ENCODE measurements at places on chromosomes 2 and 18. TPM values are rescaled to one million over a fixed set of nuclear protein-coding genes. Genes with fewer than 3 reads are reported as not detected.

DNA sequence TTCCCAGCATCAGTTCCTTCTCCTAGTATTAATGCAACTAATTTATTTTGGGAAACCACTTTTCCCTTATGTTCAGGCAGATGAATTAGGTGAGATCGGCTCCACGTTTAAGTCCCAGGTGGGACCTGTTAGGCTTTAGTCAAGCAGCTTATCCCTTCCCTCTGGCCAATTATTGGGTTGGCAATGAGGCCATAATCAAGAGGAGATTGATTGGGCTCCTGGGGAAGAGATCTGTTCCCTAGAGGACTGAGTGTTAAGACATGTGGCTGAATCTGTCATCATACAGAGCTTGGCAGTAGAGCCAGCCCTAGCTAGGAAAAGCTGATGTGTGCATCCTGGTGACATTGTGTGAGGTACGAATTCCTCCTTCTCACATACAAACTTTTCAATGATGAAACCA is 104.4 kb downstream of the PTH2R start:
- no peaks in the 10 kb centered on the region for H3K27me3 ChIP-seq
- no peak for DNase-seq

DNA sequence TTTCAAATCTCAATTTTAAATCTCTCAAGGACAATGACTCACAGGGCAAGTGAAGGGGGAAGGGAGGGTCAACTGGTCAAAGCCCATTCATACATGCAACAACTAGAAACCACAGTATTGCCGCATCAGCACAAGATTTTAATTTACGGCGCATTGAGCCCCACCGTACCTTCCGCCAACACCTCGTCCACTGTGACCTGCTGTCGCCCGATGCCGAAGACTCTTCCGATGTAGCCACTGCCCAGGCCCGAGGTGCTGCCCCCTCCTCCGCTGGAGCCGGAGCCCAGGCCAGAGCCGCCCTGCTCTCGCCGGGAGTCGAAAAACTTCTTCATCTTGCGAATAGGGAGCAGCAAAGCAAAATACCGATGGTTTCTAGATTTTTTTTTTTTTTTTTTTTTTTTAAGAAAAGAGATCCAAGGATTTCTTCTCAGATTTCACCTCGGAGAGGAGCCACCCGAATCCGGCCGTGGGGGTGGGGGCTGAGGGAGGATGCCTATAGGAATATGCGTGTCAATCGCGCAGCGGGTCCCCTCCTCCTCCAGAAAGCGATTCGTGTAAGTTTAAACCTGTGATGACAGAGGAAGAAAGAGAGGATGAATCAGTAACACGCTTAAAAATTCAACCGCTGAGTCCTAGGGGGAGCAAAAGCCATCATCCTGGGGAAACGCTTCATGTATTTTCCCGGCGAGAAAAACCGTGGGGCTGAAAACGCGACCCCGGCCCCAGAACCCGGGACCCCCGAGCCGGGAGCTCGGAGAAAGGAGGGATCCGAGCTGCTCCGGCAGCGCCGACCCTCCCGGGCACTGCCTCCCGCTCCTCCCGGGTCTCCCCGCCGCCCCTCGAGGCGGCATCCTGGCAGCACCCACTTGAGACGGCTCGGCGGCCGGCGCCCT is 584 bp downstream of the AAK1 start:
- H3K4me3 ChIP-seq, result peak overlapping the region; percentile 94
- peaks cover 38% of the 10 kb centered on the region for H3K36me3 ChIP-seq
- no peaks in the 10 kb centered on the region for H3K27me3 ChIP-seq
- H3K4me1 ChIP-seq, result peaks cover 54% of the 10 kb centered on the region
- peak overlapping the region; percentile 75 for H3K27ac ChIP-seq
- DNase-seq, result peak; percentile 39

DNA sequence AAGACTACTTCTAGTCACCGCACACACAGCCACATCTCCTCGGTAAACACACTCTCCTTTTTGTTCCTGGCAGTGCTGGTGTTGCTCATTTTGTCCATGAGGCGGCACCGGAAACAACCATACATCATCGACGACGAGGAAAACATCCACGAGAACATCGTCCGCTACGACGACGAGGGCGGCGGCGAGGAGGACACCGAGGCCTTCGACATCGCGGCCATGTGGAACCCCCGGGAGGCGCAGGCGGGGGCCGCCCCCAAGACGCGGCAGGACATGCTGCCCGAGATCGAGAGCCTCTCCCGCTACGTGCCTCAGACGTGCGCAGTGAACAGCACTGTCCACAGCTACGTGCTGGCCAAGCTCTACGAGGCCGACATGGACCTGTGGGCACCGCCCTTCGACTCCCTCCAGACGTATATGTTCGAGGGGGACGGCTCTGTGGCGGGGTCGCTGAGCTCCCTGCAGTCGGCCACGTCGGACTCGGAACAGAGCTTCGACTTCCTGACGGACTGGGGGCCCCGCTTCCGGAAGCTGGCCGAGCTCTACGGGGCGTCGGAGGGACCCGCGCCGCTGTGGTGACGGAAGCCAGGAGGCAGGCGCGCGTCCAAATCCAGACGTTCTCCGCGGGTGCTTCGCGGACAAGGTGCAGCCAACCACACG is 221.0 kb downstream of the CDH20 start:
- DNase-seq, result no peak
- no peaks in the 10 kb centered on the region for H3K27me3 ChIP-seq
- no peaks in the 10 kb centered on the region for H3K36me3 ChIP-seq

- H3K27ac ChIP-seq, result no peak overlapping the region
- no peak for DNase-seq
- peaks cover 10% of the 10 kb centered on the region for H3K4me1 ChIP-seq
- no peaks in the 10 kb centered on the region for H3K27me3 ChIP-seq
- H3K4me3 ChIP-seq, result no peak overlapping the region
These were observed 113.7 kb upstream of the SPRED2 start for GRCh38 chr2:65545837-65546805.

The CCDC142 gene
- total RNA-seq, result 29.9 TPM

The TUBA3E gene
- not detected for total RNA-seq

- H3K4me1 ChIP-seq, result peaks cover 23% of the 10 kb centered on the region
- H3K4me3 ChIP-seq, result peak overlapping the region; percentile 9
- DNase-seq, result no peak
- H3K36me3 ChIP-seq, result peaks cover 11% of the 10 kb centered on the region
These were observed 59.6 kb downstream of the ITGB6 start for GRCh38 chr2:160140471-160140870.

The PAIP2B gene
- 4.0 TPM for total RNA-seq

DNA sequence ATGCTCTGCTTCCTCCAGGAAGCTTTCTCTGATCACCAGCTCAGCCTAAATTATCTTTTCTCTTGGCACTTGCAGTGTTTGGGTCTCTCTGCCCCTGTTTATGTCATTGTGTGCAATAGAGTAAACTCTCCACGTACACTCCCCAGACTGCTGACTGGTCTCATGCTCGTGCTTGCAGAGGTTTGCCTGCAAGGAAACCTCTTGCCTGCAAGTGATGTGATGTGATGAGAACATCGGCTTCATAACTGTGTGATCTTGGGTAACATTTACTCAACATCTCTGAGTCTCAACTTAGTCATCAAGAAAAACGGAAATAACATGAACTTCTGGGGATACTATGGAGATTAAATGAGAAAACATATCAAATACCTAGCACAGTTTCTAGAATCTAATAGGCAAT is 92.3 kb downstream of the BIN1 start:
- H3K4me3 ChIP-seq, result no peak overlapping the region
- no peak overlapping the region for H3K27ac ChIP-seq
- H3K27me3 ChIP-seq, result peaks cover 63% of the 10 kb centered on the region
- DNase-seq, result no peak

The POTEJ gene
- not detected for total RNA-seq

- H3K36me3 ChIP-seq, result no peaks in the 10 kb centered on the region
- no peak for DNase-seq
- peaks cover 87% of the 10 kb centered on the region for H3K27me3 ChIP-seq
- H3K4me1 ChIP-seq, result no peaks in the 10 kb centered on the region
- H3K27ac ChIP-seq, result no peak overlapping the region
- H3K4me3 ChIP-seq, result no peak overlapping the region
These were observed 224.0 kb downstream of the AFF3 start for GRCh38 chr2:99918389-99918788.

DNA sequence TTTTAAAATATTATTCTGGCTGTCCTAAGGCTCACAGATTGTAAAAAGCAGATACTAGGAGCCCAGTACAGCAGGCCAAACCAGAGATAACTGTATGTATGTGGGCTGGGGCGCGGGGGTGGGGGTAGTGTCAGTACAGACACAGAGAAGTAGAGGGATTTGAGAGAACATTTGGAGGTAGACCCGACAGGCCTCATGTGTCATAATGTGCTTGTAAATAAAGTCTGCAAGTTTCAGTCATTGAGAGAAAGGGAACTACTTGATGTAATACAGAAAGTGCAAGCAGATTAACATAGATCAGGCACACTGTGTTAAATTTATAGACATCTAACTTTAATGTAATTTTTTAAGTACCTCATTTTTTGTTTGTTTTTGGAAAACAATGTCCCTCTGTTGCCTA is 7.4 kb upstream of the POLI start:
- no peaks in the 10 kb centered on the region for H3K36me3 ChIP-seq
- no peaks in the 10 kb centered on the region for H3K27me3 ChIP-seq
- DNase-seq, result no peak
- peaks cover 8% of the 10 kb centered on the region for H3K4me1 ChIP-seq
- no peak overlapping the region for H3K4me3 ChIP-seq

DNA sequence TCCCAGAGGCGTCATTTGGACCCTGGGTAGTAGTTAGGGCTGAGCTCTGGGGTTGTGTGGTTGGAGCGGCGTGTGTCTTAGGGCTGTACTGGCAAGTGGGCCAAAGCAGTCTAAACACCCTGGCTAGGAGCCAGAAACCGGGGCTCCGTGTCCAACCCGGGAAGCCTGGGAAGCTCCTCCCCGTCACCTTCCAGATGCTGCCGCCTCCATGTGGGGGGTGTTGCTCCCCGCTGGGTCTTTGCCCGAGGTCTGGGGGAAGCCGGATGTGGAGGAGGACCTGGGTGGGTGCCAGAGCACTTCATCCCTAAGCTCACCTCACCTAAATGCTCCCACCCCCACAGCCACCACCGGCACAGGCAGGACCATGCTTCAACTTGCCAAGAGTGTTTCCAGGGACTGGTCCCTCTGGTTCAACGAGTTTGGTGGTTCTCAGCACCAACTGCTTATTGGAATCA is 25.4 kb downstream of the TET3 start:
- H3K27me3 ChIP-seq, result no peaks in the 10 kb centered on the region
- H3K4me1 ChIP-seq, result peaks cover 24% of the 10 kb centered on the region
- DNase-seq, result peak; percentile 90
- peak overlapping the region; percentile 74 for H3K27ac ChIP-seq

- no peak overlapping the region for H3K27ac ChIP-seq
- no peak overlapping the region for H3K4me3 ChIP-seq
- no peaks in the 10 kb centered on the region for H3K36me3 ChIP-seq
- H3K27me3 ChIP-seq, result peaks cover 28% of the 10 kb centered on the region
- no peak for DNase-seq
These were observed 32.9 kb upstream of the PDCL3 start for GRCh38 chr2:100529900-100530299.

- no peaks in the 10 kb centered on the region for H3K27me3 ChIP-seq
- no peak overlapping the region for H3K27ac ChIP-seq
- H3K4me3 ChIP-seq, result no peak overlapping the region
- no peaks in the 10 kb centered on the region for H3K36me3 ChIP-seq
- no peak for DNase-seq
- H3K4me1 ChIP-seq, result no peaks in the 10 kb centered on the region
These were observed 843.2 kb downstream of the LRRTM4 start for GRCh38 chr2:76679025-76679396.

- no peak overlapping the region for H3K4me3 ChIP-seq
- H3K27ac ChIP-seq, result no peak overlapping the region
- no peaks in the 10 kb centered on the region for H3K36me3 ChIP-seq
- no peaks in the 10 kb centered on the region for H3K4me1 ChIP-seq
- DNase-seq, result no peak
- no peaks in the 10 kb centered on the region for H3K27me3 ChIP-seq
These were observed 53.7 kb downstream of the RIT2 start for GRCh38 chr18:43061816-43062215.

GRCh38 chr2:12107939-12108338 is 361.5 kb downstream of the LPIN1 start:
- peaks cover 22% of the 10 kb centered on the region for H3K27me3 ChIP-seq
- H3K27ac ChIP-seq, result no peak overlapping the region

The TMX3 gene
- 63.1 TPM for total RNA-seq

The MTERF4 gene
- 30.8 TPM for total RNA-seq

Data from Calu3 (cell line).